Occipital lobe (tissue), 3 donors: ENCODE measurements at places on chromosomes 11 and 22.
A peak's percentile ranks its signal among the peaks of the same experiment; 100 is the strongest.

GRCh38 chr11:111634981-111635705 lies 32.9 kb downstream of the SIK2 start:
- DNase-seq, result no peak

DNA sequence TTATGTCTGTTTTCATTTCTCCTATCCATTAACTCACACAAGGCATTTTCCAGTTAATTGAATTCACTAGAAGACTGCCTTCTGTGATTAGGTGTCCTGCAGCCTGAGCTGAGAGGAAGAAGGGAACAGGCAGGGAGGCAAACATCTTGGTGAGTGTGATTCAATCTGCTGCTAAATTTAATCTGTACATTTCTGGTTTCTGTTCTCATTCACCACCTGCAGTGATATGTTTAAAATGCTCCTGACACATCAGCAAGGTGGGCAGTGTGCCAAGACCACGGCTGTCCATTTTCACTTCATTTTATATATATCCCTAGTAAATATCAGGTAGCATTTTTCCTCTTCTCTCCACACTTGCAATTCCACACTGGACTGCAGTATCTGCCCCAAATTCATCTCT lies 416.5 kb downstream of the TMEM135 start:
- peak; percentile 12 for DNase-seq

- DNase-seq, result no peak
These were observed 8.2 kb upstream of the LAYN start for GRCh38 chr11:111532365-111532709.

GRCh38 chr11:3981084-3981633 lies 113.4 kb upstream of the RRM1 start:
- DNase-seq, result no peak
